AG04450 (cell line): ENCODE measurements at places on chromosomes 1 and 21. TPM values are rescaled to one million over a fixed set of nuclear protein-coding genes. Genes with fewer than 3 reads are reported as not detected.

- no peak for DNase-seq
Observed at GRCh38 chr1:7587108-7587772, 183.9 kb upstream of the VAMP3 start.

Gene FBXO2
- 1.3 and 1.5 TPM in 2 replicates for polyA plus RNA-seq

GRCh38 chr1:10304295-10304694 is 93.9 kb downstream of the KIF1B start:
- DNase-seq = no peak

DNA sequence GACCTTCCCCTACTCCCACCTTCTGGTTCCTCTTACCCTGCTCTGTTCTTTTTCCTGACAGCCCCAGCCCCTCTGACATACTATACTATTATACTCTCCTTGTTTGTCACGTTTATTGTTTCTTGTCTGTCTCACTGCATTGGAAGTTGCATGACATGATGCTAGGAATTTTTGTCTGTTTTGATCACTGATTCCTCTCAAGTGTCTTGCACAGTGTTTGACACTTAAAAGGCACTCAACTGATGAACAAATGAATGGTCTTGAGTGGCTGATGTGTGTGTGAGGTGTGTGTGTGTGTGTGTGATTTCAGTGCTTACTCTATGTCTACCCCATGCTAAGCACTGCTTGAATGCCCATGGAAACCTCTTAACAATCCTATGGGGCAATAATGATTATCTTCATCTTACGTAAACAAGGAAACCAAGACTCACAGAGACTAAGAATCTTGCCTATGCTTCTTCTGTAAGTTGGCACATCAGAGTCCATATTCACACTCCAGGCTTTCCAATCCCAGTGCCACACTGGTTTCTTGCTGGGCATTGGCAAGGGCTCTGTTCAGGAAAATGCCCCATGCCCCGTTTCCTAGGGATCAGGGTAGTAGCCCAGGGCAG is 59.7 kb downstream of the ATP1A1 start:
- DNase-seq = no peak

Gene OR2T2
- polyA plus RNA-seq = not detected in 2 replicates

Gene SPRR2B
- not detected in 2 replicates for polyA plus RNA-seq

Gene CELA3A
- polyA plus RNA-seq = not detected in 2 replicates

GRCh38 chr1:175792136-175792535 is 48.7 kb upstream of the TNR start:
- DNase-seq = no peak

Gene IL12RB2
- not detected in 2 replicates for polyA plus RNA-seq

- DNase-seq = no peak
Observed at GRCh38 chr1:78651241-78651640, 1.6 kb downstream of the IFI44 start.

Gene BTBD8
- polyA plus RNA-seq = 3.1 and 5.0 TPM in 2 replicates

DNA sequence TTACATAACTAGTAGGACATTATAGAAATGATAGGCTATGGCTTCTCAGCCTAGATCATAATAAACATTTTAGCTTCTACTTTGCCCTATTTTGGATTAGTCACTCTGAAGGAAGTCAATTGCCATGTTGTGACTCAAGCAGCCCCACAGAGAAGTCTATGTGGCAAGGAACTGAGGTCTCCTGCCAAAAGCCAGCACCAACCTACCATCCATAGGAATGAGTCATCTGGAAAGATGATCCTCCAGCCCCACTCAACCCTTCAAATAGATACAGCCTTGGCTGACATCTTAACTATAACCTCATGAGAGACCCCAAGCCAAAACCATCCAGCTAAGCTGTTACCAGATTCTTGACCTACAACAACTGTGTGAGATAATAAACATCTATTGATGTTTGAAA is 76.3 kb upstream of the BEND5 start:
- DNase-seq = peak; percentile 11

Gene ANGPTL1
- 0.16 and 0.47 TPM in 2 replicates for polyA plus RNA-seq

DNA sequence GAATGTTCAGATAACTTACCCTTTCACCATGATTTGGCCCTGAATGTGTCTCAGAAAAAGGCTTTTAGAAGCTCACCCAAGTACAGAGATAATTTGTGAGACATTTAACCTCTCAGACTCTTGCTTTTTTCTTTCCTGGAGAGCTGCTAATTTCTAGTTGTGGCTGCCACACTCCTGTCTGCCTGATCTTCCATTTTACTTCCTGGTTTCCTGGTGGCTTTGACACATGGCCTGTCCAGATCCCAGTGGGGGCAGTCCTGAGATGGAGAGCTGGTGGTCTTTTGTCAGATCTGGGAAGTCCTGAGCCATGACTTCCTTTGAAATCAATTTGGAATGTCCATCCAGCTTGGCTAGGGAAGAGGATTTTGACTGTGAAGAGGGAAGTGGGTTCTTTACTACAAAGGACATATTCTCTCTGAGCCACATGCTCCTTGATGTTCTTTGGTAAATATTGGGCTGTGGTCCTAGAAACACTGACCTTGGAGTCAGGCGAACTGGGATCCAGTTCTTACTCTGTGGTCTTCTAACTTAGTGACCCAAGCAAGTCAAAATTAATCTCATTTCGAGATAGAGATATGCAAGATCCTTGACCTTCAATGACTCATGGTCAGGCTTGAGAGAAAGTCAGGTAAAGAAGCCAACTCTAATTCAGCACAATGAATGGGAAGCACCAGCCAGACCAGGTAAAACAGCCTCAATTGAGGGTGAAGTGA is 78.0 kb upstream of the HSD17B7 start:
- no peak for DNase-seq

Gene TMEM82
- polyA plus RNA-seq = not detected in 2 replicates

- no peak for DNase-seq
Observed at GRCh38 chr1:81690676-81691453, 109.9 kb upstream of the ADGRL2 start.

- DNase-seq = no peak
Observed at GRCh38 chr1:170664093-170664827, at the start of gene PRRX1. TSS of gene PRRX1 (plus strand) at chr1:170664131. CDS start at chr1:170664219, 88 bp downstream.

DNA sequence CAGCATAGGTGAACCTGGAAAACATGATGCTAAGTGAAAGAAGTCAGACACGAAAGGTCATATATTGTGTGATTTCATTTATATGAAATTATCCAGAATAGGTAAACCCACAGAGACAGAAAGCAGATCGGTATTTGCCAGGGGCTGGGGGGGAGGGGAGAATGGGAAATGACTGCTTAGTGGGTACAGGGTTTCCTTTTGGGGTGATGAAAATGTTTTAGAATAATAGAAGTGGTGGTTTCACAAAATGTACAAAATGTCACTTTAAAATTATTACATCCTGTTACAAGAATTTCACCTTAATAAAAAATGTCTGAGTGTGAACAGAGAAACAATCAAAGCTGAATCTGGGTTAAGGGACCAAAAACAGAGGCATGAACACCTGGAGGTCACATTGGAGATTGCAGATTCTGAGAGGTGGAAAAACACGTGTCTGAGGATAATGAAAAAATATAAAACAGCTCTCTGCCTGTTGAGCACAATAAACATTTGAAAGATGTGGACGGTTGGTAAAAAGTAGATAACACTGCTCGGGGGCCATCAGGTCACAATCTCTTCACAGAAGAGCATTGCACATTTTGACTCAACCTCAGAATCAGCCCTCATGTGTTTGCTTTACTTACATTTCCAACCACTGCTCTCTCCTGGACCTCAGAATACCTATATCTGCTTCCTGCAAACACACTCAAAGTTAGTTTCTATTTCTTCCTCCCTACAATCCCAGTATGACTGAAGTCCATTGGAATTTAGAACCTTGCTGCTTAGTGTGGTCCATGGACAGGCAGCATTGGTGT is 3.2 kb downstream of the SLAMF6 start:
- DNase-seq = no peak

Gene SLC2A5
- 0.20 and 0.21 TPM in 2 replicates for polyA plus RNA-seq

- DNase-seq = no peak
Observed at GRCh38 chr1:25469177-25469576, 38.5 kb downstream of the MACO1 start.

Gene ARHGAP29
- 21.3 and 30.4 TPM in 2 replicates for polyA plus RNA-seq

Gene TAS1R2
- polyA plus RNA-seq = not detected in 2 replicates

DNA sequence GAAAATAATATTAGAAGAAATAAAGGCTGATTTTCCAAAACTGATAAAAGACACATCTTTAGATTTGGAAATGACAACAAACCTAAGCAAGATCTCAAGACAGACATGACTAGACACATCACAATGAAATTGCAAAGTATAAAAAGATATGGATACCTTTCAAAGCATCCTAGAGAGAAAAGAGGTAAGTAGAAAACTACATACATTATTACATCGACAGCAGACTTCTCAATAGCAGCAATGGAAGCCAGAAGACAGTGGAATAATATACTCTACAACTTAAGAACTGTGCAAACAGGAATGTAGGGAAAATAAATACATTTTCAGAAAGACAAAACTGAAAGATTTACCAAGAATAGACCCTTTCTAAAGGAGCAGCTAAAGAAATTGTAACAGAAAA is 50.2 kb downstream of the DENND1B start:
- no peak for DNase-seq

DNA sequence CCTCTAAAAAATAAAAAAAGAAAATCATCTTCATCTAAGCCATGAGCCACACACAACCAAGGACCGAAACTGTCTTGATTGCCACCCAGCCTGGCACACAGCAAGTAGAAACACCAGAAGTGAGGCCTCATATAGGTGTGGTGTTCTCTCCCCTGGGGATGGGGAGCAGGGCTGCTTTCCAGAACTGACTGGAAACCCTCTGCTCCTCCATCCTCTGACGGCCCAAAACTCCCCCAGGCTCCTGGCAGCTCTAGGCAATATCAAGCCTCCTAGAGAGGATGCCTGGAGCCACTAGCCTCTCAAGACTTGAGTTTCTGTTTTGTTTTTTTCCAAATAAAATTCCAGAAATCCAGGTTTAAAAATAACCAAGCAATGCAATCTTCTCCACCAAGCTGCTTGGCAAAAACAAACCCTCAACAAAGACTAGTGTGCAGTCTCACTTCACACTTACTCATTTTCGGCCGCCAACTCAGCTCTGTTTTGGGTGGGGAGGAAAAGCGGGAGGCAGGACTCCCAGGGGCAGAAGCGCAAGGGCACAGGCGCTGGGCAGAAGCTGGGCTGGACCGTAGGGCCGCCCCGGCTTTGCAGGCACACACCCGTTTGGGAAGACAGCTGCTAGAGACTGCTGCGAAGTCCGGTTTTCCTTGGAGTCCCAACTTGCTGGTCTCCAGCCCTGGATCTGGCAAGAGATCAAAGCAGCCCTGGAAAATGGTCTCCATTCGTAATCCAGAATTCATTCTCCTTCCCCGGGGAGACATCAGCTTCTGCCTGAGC is 78.2 kb upstream of the CAPZB start:
- DNase-seq = peak; percentile 13

GRCh38 chr1:55456971-55457370 is 241.8 kb upstream of the USP24 start:
- no peak for DNase-seq

- no peak for DNase-seq
Observed at GRCh38 chr21:44875316-44875700, 1.8 kb upstream of the PTTG1IP start.

Gene SPAG17
- 0.07 TPM in 1 of 2 replicates, not detected in the other for polyA plus RNA-seq
